ENCODE measurements at places on chromosomes 16 and 17.
A peak's percentile ranks its signal among the peaks of the same experiment; 100 is the strongest.

DNA sequence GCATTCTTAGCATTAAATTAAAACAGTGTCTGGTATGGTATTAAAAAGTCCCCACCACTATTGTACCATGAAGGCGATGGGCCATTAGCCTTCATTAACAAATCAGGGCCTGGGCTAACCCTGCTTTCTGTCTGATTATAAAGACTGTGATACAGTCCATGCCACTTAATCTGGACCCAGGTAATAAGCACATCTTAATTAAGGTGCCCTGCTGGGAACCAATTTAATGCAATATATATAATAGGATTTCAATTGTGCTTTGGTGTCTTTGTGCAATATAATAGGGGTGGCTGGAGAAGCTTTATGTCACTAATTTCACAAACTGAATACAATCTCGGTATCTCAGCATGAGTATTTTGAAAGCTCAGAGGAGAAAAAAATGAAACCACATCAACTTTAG is 64.4 kb upstream of the CDH8 start:
- DNase-seq: no peak

GRCh38 chr17:1365445-1366039 is 34.5 kb downstream of the YWHAE start:
- peak; percentile 86 for DNase-seq

DNA sequence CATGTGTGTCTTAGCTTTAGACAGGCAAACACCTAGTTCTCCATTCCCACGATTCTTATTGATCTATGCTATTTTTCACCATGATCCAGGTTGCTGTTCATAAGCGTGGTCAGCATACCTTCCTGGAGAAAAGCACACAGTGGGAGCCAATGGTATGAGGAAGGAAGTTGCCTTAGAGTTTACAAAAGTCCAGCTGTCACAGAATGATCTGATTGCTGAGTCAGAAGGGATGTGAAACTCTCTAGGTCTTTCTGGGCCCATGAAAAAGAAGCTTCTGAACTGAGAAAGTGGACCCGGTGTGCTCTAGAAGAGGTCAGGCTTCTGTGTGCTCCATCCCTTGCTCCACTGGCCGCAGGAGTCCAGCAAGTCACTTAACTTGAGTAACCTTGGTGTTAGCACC is 71.0 kb upstream of the CCL1 start:
- DNase-seq: no peak

- no peak for DNase-seq
Measured at GRCh38 chr16:88087517-88087877, 136.3 kb downstream of the BANP start.

DNA sequence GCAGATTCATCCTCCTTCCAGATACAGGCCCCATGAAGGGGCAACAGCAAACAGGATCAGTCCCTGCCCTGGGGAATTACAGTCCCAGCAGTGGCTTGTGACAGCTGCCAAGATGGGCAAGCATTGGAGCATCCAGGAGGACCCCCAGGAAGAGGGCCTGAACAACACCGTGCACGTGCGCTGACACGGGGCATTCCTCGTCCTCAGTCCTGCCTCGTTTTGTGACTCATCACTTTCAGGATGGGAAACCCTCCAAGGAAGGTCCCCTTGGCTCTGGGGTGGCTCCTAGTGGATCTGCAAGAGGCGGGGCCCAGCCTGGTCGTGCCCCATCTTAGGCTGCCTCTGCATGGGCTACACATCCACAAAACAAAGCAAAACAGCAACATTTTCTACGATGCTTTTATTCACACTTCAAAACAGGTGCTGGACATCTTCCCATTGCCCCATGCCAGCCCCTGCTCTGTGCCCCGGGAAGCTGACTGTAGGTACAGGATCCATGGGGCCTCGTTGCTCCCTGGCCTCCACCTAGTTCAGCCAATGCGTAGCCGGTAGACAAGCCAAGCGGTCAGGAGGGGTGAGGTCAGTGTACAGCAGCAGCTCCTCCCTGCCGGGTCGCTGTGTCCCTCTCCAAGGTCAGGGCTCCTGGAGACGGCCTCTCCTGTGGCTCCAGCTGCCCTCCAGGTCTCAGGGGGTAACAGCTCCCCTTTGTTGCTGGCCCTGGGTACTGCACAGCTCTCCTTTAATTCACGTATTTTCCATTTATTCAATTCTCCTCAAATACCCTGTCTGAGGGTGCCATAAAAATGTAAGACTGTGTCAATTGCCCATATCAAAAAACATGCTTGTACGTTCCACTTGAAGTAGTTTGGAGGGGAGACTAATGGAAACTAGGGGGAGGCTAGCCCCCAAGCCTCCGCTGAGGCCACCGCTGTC is 32.2 kb downstream of the ACTG1 start:
- DNase-seq: no peak

DNA sequence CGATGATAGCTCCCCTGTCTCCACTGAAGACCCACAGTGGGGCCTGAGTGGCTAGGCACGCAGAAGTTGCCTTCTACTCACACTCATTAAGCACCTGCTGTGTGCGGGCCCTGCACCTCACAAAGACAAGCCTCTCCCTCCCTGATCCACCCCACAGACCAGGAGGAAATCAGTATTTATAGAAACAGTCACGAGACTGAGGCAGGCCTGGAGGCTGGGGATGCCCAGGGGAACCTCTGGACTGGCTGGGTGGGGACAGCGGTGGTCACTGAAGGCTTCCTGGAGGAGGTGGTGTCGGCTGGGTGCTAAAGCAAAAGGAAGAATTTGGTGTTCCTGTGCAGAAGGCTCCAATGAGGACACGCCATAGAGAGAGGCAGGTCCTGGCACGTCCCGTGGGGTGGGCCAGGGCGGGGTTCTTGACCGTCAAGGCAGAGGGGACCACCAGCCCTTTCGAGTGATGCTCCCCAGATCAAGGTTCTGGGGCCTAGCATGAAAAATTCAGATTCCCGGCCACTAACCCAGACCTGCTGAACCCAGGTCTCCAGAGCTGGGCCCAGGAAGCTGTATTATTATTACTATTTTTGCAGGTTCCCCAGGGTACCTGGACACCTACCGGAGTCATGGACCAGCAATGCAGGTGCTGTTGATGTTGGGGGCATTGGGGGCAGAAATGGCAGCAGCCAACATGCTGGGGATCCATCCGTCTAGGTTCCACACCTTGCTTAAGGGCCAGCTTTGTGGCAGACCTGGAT is 23.0 kb downstream of the PPL start:
- DNase-seq: peak; percentile 63

DNA sequence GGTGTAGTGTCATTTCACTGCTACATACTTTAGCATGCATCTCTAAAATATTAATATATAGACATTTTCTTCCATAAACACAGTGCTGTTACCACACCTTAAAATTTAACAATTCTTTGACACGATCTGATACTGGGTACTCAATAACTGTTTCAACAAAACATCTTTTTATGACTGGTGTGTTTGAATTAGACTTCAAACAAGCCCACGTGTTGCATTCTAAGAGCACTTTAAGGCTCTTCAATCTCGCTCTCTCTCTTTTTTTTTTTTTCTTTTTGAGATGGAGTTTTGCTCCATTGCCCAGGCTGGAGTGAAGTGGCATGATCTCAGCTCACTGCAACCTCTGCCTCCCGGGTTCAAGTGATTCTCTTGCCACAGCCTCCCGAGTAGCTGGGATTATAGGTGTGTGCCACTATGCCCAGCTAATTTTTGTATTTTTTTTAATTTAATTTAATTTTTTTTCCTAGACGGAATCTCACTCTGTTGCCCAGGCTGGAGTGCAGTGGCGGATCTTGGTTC is 15.8 kb upstream of the SLC46A1 start:
- no peak for DNase-seq

DNA sequence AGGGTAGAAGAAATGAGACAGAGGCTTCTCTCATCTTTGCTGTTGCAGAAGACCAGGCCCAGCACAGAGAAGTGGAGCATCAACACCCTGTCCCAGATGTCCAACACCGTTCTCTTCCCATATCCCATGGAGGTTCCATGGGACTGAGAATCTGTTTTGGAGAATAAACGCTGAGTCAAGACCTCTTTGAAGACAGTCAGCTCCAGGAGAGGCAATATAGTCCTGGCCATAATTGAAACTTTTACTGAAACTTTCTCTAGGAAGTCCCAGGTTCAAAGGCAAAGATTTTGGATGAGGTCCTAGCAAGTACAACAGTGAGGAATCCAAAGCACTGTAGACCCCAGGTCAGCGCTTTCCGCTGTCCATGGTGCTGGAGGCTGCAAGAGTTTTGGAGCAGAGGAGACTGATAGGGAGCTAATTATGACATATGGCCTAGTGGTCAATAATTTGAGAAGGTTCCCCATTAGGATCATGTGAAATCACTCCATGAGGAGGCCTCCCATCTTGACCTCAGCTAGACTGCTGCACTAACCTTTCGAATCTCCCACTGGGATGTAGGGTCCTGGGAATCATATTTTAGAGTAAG is 36.0 kb downstream of the OSBPL7 start:
- DNase-seq: peak; percentile 96

- no peak for DNase-seq
Measured at GRCh38 chr16:27286451-27286850, 17.9 kb upstream of the NSMCE1 start.

DNA sequence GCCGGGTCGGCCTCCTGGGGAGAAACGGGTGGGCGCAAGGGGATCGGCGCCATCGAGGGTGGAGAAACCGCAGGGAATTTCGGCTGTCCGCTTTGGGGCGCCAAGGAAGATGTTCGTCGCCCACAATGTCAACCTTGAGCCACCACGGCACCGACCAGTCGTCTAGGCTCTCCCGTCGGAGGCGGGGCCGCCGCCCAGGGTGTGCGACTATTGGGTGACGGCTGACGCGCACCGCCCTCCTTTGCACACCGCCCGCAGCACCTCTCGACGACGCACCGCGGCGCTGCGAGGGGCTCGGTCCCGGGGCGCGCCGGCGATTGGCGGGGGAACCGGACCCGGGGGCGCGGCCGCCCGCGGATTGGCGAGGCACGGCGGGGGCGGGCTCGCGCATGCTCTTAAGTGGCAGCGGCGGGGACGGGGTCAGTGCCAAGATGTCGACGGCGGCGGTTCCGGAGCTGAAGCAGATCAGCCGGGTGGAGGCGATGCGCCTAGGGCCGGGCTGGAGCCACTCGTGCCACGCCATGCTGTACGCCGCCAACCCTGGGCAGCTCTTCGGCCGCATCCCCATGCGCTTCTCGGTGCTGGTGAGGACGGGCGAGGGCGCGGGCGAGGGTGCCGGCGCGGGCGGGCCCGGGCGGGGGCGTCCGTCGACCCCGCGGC is at the start of gene NUDT16L1:
Gene NUDT16L1, plus strand, starts transcription at position 267 of the 660 bp plus-strand sequence. Its CDS starts 165 bp downstream, at position 432.
- DNase-seq: peak; percentile 99

- DNase-seq: no peak
Measured at GRCh38 chr17:60846175-60846574, 168.5 kb downstream of the BCAS3 start.

Data from endodermal cell (in vitro differentiated cells).